ENCODE measurements at places on chromosomes 5 and 9.

DNA sequence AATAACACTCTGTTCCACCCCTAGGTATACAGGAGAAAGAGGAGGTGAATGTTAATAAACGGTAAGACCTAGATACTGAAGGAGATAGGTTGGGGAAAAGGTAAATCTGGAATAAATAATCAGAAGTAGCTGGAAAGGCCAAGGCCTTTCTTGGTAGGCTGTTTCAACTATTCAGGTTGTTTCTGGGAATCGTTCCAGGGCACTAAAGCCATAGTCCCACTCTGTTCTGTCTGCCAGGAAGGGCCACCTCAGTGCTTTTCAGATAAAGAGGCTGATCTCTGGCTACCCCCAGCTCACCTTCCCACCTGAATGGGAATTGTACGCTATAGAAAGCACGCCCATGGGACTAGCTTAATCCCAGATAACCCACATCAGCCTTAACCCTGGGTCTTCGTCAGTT, 32.9 kb downstream of the DCAF12 start:
- DNase-seq: no peak

DNA sequence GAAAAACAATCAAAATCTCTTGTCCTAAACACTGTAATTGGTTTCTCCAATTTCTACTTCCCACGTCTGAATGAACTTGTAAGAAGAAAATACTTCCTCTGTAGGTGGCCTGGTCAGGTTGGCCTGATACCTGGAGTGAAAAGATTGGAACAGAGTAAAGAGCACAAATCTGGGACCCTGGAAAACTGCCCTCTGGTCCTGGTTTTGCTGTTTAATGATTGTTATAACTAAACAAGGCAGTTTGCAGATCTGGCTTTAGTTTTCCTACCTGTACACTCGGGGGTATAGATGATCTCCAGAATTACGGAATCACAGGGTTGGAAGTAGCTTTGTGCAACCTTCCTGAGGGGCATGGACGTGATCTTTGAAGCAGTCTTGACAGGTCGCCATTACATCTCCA, 67.6 kb downstream of the ZSWIM6 start:
- no peak for DNase-seq

DNA sequence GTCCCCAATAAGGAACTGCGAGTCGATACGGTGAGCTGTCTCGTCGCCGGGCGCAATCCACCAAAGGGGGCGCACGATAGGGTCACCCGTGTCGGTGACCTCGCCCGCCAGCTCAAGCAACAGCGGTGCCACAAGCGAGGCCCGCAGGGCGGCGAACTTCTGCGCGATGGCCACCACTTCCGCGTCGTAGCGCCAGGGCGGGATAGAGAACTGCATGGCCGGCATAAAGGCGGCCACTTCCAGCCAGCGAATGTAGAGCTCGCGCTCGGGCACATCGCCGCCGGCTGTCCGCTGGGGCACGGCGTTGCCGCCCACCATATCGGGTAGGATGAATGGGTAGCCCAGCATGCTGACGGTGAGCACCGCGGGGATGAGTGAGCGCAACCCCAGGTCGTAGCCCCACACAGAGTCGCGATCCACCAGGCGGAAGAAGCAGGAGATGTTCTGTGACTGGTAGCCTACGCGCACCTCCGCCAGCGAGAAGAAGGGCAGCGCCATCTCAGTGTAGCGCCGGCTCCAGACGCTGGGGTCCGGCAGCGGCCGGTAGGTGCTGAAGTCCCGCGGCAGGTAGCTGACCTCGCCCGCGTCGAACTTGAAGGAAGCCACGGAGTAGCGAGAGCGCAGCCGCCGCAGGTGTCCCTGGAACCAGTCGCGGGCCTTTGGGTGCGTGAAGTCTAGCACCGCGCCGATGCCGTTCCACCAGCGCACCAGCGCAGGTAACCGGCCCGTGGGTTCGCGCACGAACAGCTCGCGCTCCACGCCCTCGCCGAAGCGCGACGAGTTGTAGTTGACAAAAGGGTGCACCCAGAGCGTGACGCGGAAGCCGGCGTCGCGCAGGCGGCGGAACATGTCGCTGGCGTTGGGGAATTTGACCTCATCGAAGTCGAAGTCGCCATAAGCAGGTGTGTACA, 5.5 kb downstream of the MYORG start:
- DNase-seq: no peak

DNA sequence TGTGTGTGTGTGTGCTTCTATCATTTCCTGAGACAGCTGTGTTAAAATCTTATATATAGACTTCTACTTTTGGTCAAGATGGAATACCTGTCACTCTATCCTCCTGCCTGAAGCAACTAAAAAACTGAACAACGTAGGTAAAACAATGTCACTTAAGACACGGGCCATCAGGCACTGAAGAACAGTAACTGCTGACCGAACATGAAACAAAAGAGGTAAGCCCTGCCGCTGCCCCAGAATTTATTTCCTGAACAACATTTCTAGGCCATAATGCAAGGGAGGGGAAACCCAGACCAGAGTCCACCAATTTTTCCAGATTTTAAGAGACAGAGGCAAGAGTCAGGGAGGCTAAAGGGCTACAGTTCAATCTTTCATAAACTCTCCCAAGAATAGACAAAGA, 156.0 kb downstream of the CDC42SE2 start:
- DNase-seq: no peak

DNA sequence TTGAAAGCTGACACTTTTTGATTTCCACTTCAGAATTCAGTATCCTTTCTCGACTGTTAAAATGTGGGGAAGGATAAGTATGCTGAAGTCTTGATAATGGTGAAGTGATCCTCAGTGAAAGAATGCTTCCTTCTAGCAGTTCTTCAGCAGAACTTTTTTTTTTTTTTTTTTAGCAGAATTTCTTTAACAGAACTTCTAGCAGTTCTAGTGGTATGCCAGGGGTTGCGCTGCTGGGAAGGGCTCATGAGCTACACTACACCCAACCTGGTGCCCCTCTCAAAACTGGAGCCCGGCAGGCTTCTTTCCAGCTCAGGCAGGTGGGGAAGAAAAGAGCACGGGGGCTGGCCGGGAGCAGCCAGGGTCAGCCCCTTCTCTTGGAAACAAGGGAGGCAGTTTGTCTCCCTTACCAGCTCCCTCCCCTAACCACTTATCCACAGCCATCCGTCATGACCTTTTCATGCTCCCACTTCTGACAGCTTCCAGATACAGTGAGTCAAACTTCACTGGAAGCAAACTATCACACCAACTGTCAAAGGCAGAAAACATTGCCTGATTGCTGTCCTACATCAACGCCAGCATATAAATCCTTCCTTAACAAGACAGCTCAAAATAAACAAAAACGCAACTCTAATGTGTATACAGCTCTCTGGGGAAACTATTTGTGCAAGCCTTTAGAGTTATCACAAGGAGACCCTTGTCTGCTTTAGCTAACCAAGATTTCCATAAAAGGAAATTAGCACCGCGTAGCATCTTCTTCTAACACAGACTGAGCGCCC, 211.5 kb downstream of the GAPVD1 start:
- no peak for DNase-seq

DNA sequence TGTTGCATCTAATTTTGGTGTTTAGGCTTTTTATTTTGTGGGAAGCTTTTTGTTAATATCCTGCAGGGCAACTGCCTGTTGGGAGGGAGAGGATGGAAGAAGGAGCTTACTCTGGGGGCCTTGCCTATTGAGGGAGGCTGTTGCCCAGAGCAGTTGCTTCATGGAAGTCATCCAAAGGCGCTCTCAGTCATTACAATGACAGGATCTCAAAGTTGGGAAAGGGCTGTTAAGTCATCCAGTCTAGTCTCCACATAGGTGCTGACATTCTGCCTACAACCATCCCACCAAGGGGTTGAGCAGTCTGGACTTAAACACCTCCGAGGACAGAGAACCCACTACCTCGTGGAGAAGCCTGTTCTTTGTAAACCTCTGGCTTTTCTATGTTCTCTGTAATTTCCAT, 13.2 kb downstream of the SAP30L start:
- DNase-seq: no peak
